ENCODE measurements at places on chromosomes 1 and 21.

GRCh38 chr1:232302376-232303221, 327.3 kb downstream of the SIPA1L2 start:
- no peak for DNase-seq

GRCh38 chr1:81238129-81238528, 562.6 kb upstream of the ADGRL2 start:
- DNase-seq, result no peak

DNA sequence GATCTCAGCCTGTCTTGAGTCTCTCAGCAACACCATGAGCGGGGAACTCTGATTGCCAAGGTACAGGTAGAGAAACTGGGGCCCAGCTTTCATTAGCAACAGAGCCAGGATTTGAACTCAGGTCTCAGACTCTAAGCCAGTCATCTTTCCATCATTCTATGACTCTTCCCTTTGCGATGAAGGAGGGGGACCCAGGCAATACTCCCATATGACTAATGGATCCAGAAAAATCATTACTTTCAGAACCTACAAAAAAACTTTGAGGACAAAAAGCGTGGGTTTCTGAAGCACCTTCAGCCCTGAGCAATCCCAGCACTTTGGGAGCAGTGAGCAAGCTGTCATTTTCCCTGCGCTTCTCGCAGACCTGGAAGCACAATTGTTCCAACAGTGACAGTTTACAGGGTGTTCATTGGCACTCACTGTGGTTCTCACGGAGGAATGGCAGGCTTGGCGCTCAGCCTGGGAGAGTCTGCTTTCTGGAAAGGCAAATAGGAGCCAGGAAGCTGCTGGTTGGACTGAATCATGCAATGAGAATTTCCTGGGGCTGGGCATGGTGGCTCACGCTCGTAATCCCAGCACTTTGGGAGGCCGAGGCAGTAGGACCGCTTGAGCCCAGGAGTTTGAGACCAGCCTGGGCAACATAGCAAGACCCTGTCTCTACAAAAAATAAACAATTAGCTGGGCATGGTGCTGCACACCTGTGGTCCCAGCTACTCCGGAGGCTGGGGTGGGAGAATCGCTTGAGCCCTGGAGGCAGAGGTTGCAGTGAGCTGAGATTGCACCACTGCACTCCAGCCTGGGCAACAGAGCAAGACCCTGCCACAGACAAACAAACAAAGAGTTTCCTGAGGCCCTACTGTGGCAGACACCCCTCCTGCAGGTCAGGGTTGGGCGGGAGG, 40.1 kb downstream of the SLC2A7 start:
- no peak for DNase-seq

DNA sequence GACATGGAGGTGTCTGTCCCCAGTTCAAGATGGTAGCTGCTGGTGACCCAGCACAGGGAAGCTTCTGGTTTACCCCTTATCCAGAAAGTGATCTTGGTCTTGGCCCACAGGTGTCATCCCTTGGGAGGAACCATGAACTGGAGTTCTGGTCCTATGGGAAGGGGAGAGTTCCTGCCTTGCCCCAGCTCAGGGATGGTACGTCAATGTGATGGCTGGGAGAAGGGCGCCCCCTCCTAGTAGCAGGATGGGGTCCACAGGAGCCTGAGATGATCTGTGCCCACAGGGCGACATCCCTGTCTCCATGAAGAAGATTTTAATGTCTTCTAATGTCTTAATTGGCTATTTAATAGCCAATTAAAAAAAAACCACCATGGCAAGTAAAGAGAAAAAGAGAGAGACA, 249.8 kb downstream of the SIPA1L2 start:
- no peak for DNase-seq

- no peak for DNase-seq
Measured at GRCh38 chr1:153553830-153554541, 4.9 kb upstream of the S100A3 start.

- no peak for DNase-seq
Measured at GRCh38 chr1:238364214-238364892, 473.6 kb upstream of the ZP4 start.

DNA sequence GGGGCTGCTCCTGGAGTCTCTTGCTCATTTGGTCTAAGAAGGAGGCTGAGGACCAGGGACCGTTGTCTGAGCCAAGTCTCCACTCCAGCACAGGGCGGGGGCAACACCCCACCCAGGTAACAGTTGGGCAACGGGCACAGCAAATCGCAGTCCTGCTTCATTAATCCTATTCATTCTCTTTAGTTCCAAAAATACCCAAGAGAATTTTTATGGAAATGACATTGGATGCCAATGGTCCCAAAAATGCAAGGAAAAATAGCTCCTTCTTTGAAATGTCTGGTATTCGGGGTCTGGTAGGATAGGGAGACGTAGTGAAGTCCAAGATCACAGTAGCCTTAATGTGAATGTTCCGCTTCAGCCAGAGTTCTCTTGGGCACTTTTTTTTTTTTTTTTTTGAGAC, 74.0 kb downstream of the ATP5PO start:
- no peak for DNase-seq

- no peak for DNase-seq
Measured at GRCh38 chr1:192476802-192477298, 98.7 kb upstream of the RGS1 start.

Data from stimulated activated naive CD8-positive, alpha-beta T cell treated with anti-CD3 and anti-CD28 coated beads, Interleukin-15, Interleukin-2, amounts not matched to agents 100 U/mL and 50 U/mL, for 24 hours (primary cell).